ENCODE measurements at places on chromosomes 2 and 18.

DNA sequence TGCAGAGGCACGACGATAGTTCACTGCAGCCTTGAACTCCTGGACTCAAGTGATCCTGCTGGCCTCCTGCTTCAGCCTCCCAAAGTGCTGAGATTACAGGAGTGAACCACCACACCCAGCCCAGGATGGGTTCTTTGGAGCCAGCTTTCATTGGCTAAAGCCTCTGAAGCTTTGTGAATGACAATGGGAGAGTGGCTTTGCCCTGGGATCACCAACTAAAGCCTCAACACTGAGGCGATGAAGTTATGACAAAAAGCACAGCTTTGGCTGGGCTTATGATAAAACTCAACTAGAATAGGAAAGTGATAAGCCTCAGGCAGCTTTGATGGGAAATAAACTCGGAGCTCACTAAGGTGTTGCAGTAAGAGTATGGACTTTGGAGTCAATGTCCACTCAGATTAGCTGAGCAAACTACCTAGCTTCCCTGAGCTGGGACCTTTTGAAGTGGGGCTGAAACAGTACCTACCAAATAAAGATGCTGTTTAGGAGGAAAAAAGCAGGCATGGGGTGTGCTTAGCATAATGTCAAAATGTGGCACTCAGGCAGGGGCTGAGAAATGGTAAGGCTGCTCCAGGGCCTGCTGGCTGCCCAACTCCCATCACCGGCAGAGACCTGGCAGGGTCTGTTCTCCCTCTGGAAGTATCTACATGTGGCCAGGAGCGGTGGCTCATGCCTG lies 4.3 kb downstream of the TMEM127 start:
- DNase-seq, result no peak

- no peak for DNase-seq
Observed at GRCh38 chr2:152618193-152618564, 99.1 kb downstream of the PRPF40A start.

GRCh38 chr2:102120701-102121159 lies 21.8 kb upstream of the IL1R1 start:
- no peak for DNase-seq

- DNase-seq, result no peak
Observed at GRCh38 chr18:66994790-66995189, 390.9 kb upstream of the CDH19 start.

DNA sequence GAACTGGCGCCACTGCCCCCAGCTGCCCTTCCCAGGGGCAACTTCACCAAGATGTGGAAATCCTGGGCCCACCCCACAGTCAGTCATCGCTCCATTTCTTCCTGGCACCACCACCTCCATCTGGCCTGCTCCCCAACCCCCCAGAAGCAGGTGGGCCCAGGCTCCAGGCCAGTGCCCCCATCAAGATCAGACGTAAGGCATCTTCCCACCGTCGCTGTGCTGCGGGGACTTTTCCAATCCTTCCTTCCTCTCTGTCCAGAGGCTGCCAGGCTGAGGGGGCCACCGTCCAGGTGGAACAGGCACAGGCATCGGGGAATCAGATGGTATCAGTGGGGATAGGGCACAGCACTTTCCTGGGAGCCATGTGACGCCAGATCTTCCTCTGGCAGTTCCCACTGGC lies 8.1 kb downstream of the PRLH start:
- no peak for DNase-seq

DNA sequence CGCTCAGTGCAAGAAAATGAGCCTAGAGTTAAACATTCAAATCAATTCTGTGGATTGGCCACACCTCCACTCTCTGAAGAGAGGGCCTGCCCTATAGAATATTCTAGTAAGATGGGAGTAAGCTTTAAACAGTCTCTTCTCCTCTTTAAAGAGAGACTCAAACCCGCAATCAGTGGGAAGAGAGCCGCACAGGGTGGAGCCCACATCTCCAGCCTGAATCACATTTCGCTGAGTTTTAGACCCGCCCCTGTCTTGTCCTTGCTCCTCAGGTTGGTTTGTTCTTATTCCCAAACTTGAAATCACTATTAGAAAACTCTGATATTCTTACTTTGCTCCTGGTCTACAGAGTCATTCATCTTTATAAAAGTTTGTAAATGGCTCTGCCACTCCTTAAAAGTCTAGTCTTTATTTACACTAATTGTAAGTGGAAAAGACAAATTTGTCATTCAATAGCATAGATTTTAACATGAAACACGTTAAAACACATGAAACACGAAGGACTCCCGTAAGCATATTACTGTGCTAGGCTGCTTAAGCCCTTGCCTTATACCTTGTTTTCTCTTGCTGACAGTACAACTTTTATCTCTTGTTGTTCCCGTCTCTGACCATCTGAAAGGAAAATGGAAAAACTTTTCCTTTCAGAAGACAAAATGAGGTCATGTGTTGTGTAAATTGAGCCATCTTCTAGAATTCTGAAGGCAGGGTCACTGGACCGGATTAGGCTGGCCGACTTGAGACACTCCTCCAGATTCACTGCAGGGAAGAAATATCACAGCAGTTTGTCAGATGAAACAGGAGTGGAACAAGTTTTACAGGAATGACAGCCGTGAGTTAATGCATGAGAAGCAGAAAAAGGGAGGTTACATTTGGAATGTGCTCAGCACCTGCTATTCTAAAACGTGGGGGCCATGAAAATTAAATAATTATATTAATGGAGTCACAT lies 5.6 kb downstream of the DSC1 start:
- peak; percentile 33 for DNase-seq

Measured in eye (tissue), 1 donor.